Left renal pelvis (tissue), 4 donors: ENCODE measurements at places on chromosomes 16 and 17. TPM values are rescaled to one million over a fixed set of nuclear protein-coding genes. Genes with fewer than 3 reads are reported as not detected.

C17orf67 gene
- 1.8 TPM for polyA plus RNA-seq

ANKRD13B gene
- polyA plus RNA-seq = 30.4 TPM

RGS9 gene
- 14.9 TPM for polyA plus RNA-seq

KRT40 gene
- polyA plus RNA-seq = not detected

DNA sequence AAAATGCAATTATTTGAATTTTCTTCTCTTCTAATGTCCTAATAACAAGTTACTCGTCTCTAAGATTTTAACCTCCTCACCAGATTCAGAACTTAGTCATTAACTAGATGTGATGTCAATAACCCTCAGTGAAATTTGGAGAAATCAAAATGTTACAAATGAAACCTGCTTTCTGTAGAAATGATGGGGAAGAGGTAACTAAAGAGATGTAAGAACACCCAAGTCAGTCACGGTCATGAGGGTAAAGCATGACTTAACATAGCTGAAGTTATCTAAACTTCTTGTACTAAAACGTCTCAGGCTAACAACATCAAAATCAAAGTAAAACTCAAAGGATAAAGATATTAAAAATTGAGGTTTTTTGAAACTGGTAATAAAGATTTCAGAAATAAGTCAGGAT is 9.7 kb downstream of the RNFT1 start:
- DNase-seq = no peak

- DNase-seq = no peak
These were observed 2.5 kb upstream of the RAB11FIP4 start for GRCh38 chr17:31388770-31389656.

DNA sequence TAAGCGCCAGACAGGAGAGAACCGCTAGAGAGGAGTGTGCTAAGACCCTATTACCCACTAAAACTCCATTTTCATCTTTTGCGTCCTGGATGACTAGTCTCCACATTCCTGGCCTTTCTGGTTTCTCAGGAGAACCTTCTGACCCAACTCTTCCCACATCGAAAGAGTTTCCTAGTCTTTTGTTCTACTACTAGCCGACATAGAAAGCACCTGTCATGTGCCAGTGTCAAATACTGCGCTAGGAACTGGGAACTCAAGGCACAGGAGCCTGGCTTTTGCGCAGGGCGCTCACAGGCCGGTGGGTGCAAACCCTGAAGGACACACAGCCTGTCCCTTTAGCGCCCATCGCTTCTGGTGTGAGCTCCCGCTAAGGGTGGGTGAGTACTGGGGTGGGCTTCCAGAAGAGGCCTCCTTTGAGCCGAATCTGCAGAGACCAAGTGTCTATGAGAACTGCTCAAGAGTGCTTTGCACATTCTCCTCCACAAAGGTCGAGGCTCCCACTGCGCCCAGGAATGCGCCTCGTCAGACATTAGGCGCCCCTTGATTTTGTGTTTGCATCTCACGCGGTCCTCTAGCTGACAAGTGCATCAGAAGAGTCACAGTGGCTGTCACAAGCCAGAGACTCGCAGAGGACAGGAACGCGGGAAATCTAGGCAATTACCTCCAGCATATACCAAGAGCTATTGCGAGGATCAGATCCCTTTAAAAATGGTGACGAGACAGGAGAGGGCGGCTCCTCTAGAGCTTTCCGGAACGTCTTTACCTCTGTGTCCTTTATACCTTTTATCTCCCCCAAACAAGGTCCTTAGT is 2.0 kb upstream of the PSMB3 start:
- DNase-seq = no peak

- no peak for DNase-seq
These were observed 476.4 kb downstream of the TOX3 start for GRCh38 chr16:52070341-52071057.
